Vagina (tissue), 2 donors: ENCODE measurements at places on chromosomes 12 and 14. TPM values are rescaled to one million over a fixed set of nuclear protein-coding genes. Genes with fewer than 3 reads are reported as not detected.

DNA sequence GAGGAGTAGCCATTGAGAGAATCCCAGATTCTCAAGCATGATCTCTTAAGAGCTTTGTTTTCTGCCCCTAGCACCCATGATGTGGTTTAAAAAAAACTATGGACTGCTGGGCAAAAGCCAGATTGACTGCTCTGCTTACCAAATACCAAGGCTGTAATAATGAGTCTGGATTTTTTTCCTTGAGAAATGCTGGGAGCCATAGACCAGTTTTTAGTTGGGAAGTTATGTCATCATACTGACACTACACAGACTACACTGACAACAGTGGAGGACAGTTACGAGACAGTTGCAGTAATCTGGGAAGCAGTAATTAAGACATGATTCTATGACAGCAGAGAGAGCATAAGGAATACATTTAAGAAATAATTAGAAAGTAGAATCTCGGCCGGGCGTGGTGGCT lies 35.8 kb downstream of the SPATA7 start:
- no peak for DNase-seq

Gene JKAMP
- 45.9 TPM for total RNA-seq

DNA sequence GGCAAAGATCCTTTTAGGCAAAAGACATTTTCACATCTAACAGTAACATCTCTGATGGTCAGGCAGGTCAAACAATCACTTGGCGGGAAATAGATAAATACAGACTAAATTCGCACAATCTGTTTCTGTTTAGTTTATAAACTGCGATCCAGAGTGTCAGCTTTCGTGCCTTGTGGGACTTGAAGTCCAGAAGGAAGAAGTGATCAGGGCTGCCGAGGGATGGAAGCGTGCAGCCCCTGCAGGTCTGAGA lies 245 bp upstream of the BRMS1L start:
- no peak for DNase-seq

Gene POU6F1
- total RNA-seq: 16.5 TPM

GRCh38 chr14:20469890-20470602 lies 840 bp downstream of the PNP start:
- DNase-seq: no peak

DNA sequence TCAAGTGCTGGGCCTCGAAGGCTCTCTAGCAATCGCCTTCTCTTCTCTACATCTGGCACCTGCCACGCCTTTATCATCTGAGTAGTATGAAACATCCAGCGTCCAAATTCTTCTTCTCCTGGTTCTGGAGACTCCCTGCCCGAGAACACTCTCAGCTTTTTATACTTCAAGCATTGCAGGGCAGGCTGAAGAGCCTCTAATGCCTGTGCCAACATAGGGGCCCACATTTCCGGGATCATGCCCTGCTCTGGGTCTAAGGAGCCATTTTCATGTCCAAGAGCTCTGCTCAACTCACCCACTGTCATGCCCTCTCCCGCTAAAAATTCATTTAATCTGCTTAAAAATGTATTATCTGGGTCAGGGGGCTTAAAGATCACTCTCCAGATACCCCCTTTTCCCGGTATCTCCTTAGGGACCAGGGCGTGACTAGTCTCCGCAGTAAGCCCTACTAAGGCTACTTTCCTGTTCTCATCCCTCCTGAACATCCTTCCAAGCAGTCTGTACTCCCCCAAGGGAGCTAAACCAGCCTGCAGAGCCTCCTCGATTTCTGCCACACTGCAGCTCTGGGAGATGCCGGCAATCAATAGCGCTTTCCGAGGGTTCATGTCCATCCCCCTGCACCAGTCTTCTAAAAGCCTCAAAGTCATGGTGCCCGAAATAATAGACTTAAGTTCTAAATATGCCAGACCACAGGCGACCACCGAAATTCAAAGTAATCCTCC lies 940 bp downstream of the MOAP1 start:
- DNase-seq: no peak

- DNase-seq: no peak
Measured at GRCh38 chr12:75976913-75977312, 54.7 kb downstream of the PHLDA1 start.

DNA sequence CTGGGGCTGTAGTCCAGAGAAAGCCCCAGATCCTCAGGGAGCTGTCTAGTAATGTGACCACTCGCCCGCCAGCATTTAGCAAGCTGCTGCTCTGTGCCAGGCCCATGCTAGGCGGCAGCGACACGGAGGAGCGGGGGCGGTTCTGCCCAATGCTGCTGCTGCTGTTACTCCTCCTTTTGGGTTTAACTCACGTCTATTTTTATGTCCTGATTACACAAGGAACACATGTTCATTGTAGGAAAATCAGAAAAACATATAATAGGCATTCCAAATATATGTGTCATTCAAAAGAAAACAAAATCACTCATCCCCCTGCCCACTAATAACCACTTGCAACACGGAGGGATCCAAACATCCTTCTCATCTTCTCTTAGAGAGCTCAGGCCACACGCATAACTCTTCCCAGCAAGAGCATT lies 30.4 kb downstream of the CCDC92 start:
- no peak for DNase-seq

Gene BIN2
- total RNA-seq: 6.4 TPM

- DNase-seq: no peak
Measured at GRCh38 chr14:81729622-81730021, 196.0 kb upstream of the SEL1L start.

GRCh38 chr14:24146453-24146977 lies at the start of gene PSME2:
Gene PSME2, minus strand, starts transcription at chr14:24146610. Its CDS starts 29 bp downstream, at chr14:24146581.
- DNase-seq: no peak

DNA sequence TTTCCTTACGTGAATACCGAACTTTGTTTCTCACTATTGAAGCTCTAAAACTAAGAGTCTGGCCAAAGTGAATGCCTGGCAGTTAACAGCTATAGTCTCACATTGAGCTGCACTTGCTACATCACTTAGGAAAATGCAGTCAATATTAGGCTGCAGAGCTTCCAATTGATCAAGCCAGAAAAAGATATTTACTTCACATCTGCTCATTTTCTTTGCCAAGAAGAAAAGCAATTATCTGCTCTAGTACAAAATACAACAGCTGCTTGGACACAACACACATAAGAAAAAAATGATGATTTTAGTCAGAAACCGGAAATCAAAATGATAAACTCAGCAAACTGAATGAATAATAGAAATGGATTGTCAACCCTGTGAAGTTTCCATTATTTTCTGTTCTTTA lies 45.4 kb downstream of the TMTC1 start:
- DNase-seq: no peak

- DNase-seq: no peak
Measured at GRCh38 chr12:47376927-47377326, 297.2 kb upstream of the AMIGO2 start.

GRCh38 chr12:94677778-94678177 lies 27.4 kb upstream of the TMCC3 start:
- no peak for DNase-seq

DNA sequence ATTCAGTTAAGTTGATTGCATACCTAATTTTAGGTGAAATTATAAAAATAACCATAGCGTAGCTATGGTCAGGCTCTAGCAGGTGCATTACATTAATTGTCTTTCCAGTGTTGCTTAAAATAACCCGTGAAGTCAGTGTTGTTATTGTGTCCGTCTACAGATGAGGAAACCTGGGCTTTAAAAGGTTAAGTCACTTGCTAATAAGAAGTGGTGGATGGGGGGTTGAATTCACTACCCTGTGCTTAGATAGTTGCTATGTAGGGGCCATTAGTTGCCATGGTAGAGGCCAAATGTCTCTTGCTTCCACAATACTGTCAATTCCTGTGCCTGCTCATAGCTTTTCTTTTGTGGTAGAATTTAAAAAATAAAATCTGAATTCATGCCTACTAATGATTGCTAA lies 174.8 kb downstream of the PELI2 start:
- no peak for DNase-seq

DNA sequence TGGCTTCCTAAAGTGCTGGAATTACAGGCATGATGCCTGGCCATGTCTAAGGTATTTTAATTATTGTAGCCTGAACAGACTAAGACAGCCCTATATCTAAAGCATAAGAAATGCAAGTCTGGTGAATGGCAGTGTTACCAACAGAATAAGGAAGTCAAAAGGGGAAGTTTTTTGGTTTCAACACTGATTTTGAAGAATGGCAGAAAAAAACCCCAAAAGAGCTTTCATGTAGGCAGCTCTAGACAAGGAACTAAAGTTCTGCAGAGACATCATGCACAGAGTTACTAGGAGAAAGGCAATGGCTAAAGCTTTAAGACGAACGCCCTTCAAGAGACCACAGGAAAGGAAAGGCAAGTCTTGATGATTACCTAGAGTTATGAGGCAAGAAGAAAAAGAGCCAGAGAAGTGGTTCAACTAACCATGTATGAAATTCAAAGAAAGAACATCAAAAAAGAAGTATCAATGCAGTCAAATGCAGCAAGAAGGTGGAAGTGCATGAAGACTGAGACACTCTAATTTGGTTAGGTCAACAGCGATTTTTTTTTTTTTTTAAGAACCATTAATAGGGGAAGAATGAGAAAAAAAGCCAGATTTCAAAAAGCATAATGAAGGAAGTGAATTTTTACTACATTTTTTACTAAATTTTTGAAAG lies 50.8 kb downstream of the RPS6KA5 start:
- no peak for DNase-seq

GRCh38 chr12:2195085-2195484 lies 142.3 kb downstream of the CACNA1C start:
- no peak for DNase-seq

GRCh38 chr12:66403746-66404145 lies 101.5 kb downstream of the HELB start:
- no peak for DNase-seq

Gene MLF2
- total RNA-seq: 150 TPM

Gene NRL
- 1.2 TPM for total RNA-seq

Gene LRFN5
- total RNA-seq: 197 TPM

Gene DLST
- 109 TPM for total RNA-seq

Gene SOAT2
- 0.74 TPM for total RNA-seq

DNA sequence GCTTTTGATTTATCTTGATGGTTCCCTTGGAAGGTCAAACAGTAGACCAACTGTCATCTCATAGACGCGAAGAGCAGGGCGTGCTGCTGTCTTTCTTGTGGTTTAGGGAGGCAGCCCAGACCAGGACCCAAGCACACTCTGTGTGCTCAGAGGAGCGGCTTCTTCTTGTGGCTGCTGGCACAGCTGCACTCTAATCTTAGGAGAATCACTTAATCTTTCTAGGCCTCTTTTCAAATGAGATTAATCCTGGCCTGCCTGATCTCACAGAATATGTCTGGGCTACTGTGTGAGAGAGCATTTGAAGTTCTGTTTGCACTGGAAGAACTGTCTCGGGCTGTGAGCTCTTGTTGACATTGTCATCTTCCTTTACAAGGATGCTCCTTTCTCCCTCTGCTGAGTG lies 60.0 kb upstream of the TRAF3 start:
- DNase-seq: no peak

- DNase-seq: peak; percentile 74
Measured at GRCh38 chr12:13583630-13584029, 387.1 kb downstream of the EMP1 start.

- no peak for DNase-seq
Measured at GRCh38 chr14:59919570-59920377, at the start of gene LRRC9. Gene LRRC9, plus strand, starts transcription at chr14:59920144.

DNA sequence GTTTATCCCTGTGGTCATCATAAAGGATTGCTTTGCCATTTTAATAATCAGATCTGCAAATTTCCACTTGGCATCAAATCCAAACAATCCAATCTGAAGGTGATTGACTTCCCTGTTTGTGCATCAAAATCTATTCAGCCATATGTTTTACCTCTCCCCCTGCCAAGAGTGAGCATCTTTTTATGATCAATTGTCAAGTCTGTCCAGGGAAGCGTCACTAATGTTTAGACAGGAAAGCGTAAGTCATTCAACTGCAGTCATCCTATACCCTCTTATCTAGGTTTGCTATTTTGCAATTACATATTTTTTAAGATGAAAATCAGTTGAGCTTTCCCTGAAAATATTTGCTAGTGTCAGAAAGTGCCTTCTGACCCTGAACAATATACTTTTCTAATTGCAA lies 1224.1 kb upstream of the SEL1L start:
- DNase-seq: no peak

Gene TAS2R13
- 7.1 TPM for total RNA-seq

Gene FOXN4
- total RNA-seq: not detected

Gene SPX
- total RNA-seq: not detected

Gene NKX2-1
- total RNA-seq: not detected

DNA sequence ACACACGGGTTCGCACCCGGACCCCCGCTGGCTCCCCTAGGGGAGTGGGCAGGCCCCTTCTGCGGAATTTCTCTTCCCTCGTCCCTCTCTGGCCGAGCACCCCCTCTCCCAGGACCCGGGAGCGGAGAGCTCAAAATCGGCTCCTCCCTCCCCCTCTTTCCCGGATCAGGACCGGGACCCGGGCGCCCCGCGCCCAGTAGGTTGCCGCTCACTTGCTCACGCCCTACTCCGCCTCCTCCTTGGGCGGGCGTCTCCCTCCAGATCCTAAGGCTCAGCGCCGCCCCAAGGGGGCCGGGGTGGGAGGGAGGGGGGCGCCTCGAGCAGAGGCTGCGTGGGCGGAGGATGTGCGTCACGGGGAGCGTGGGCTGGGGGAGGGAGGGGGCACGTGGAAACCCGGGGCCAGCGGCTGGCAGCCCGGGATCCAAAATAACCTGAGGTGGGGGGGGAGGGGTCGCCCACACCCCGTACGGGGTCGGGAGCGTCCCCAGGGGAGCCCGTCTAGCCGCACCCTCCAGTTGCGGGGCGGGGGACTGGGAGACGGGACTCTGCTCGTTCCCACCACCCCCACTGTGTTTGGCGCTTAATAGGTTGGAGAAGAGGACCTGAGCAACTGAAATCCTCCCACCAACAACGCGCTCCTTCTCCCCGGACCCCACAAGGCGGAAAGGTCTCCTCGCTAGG lies 1.8 kb upstream of the NAB2 start:
- peak; percentile 96 for DNase-seq

Gene LBHD2
- not detected for total RNA-seq

GRCh38 chr12:120055231-120056000 lies 61.1 kb downstream of the RAB35 start:
- DNase-seq: no peak

- no peak for DNase-seq
Measured at GRCh38 chr12:44816446-44817017, 59.6 kb downstream of the NELL2 start.

DNA sequence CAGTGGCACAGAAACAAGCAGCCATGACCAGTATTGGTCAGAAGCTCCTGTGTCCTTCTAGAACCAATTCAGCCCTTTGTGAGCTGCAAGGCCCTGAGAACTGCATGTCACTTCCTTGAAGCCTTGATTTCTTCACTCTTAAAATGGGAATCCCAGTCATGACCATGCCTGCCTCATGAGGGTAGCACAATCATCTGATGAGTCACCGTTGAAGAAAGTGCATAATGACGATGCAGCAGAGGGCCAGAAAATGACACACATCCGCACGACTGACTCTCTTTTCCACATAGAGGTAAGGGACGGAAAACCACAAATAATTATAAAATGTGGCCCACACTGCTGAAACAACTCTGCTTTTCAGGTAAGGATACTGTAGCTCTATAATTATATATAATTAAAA lies 777.4 kb downstream of the BCL11B start:
- no peak for DNase-seq

Gene SSPN
- 44.7 TPM for total RNA-seq

GRCh38 chr12:108649126-108649525 lies 15.4 kb upstream of the SELPLG start:
- DNase-seq: no peak

- DNase-seq: no peak
Measured at GRCh38 chr12:129101816-129102215, 248.5 kb downstream of the GLT1D1 start.

Gene A2M
- 274 TPM for total RNA-seq
